ENCODE measurements at places on chromosomes 7 and 10. TPM values are rescaled to one million over a fixed set of nuclear protein-coding genes. Genes with fewer than 3 reads are reported as not detected.

- no peak for DNase-seq
Observed at GRCh38 chr7:11430841-11431240, 401.2 kb downstream of the THSD7A start.

- DNase-seq: no peak
Observed at GRCh38 chr10:45253183-45253914, 62.1 kb downstream of the OR13A1 start.

SMO gene
- polyA plus RNA-seq: 36.8 TPM

SCD gene
- 15.7 TPM for polyA plus RNA-seq

MKI67 gene
- polyA plus RNA-seq: 22.0 TPM

Measured in forelimb muscle (tissue), 1 donor.